ENCODE measurements at places on chromosomes 12 and 14.

- DNase-seq: no peak
Measured at GRCh38 chr12:107258780-107259179, 165.4 kb upstream of the CRY1 start.

GRCh38 chr12:118544569-118544968 is 168.2 kb downstream of the SUDS3 start:
- DNase-seq: no peak

GRCh38 chr12:77925536-77926108 is 94.9 kb downstream of the NAV3 start:
- no peak for DNase-seq

GRCh38 chr12:107513184-107513583 is 172.4 kb upstream of the PWP1 start:
- no peak for DNase-seq

- DNase-seq: no peak
Measured at GRCh38 chr12:84874825-84875139, 37.8 kb downstream of the SLC6A15 start.

DNA sequence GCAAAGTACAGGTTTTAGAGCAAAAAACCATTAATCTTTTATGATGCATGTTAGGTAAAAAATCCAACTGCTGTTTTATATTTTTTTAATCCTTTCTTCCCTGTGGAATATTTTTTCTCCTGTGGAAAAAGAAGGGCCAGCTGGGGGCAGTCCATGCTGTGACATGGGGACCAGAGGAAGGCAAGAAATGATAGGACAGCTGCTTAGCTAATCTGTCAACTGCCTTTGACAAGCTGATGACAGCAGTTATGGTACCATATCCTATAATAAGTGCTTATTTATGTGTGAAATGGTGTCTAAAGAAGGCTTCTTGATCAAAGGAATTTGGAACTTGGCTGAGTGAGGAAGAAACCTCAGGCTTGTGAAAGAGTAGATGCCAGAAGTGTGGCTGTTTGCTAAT is 452.4 kb upstream of the NOVA1 start:
- no peak for DNase-seq

GRCh38 chr12:65278576-65279368 is at the start of gene MSRB3:
MSRB3 (plus strand) TSS chr12:65278683; CDS start chr12:65308580, 29,897 bp downstream.
- DNase-seq: no peak

GRCh38 chr14:91910196-91910595 is 37.3 kb downstream of the FBLN5 start:
- DNase-seq: no peak

GRCh38 chr12:99521664-99522063 is 125.9 kb upstream of the GARIN6 start:
- no peak for DNase-seq

- DNase-seq: no peak
Measured at GRCh38 chr12:84561351-84561750, 351.2 kb downstream of the SLC6A15 start.

GRCh38 chr12:127145241-127145928 is 1121.6 kb upstream of the TMEM132C start:
- DNase-seq: no peak

GRCh38 chr12:87280356-87280755 is 748.8 kb downstream of the C12orf50 start:
- DNase-seq: no peak

- no peak for DNase-seq
Measured at GRCh38 chr14:50319293-50319692, 7.2 kb downstream of the DMAC2L start.

GRCh38 chr12:118330421-118331018 is 42.2 kb downstream of the TAOK3 start:
- no peak for DNase-seq

GRCh38 chr14:59565087-59565486 is 11.5 kb downstream of the CCDC175 start:
- no peak for DNase-seq

DNA sequence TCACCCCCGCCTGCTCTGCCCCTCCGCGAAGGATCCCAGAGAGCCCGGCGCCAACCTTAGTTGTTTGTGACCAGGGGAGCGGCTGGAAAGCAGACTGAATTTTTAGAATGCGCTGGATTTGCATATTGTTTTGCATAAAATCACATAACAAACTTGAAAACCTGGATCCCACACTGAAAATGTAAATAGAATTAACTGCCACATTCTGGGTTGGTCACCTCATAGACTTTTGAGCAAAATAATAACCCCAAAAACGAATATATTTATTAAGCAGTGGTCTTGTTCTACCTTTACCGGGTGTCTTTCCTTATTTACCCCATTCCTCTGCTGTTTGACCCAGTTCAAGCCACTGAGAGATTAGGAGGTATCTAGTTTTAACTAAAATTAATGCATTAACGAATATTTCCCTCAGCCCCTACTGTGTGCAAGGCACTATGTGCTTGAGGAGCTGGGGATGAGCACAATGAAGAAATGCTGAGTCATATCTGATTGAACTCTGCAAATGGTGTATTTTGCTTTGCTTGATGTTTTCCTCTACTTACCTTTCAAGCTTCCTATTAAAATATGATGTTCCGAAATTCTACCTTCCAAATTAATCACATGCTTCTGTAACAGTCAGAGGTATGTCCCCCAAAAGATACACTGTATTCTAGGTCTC is 438 bp upstream of the EGLN3 start:
- no peak for DNase-seq

DNA sequence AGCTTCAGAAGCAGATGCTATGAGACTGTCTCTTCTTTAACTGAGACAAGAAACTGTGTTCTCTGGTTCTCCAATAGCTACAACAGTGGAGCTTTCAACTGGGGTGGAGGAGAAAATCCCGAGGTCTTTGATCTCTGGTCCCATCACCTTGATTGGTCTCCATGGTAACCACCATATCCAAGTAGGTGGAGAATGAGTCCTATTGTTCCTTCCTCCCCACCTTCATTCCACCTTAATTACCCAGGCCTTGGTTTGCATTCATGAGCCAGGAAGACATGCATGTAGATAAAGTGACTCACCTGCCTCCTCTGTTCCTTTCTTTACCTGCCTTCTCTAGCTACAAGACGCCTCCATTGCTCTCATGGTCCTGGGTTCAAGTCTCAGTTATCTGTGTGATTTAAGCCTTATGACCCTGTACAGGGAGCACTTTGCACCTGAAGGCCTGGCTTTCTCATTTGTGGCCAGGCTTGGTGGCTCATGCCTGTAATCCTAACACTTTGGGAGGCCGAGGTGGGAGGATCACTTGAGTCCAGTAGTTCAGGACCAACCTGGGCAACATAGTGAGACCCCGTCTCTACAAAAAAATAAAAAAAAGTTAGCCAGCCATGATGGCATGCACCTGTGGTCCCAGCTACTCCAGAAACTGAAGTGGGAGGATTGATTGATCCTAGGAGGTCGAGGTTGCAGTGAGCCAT is 157.7 kb upstream of the TBX3 start:
- DNase-seq: no peak

DNA sequence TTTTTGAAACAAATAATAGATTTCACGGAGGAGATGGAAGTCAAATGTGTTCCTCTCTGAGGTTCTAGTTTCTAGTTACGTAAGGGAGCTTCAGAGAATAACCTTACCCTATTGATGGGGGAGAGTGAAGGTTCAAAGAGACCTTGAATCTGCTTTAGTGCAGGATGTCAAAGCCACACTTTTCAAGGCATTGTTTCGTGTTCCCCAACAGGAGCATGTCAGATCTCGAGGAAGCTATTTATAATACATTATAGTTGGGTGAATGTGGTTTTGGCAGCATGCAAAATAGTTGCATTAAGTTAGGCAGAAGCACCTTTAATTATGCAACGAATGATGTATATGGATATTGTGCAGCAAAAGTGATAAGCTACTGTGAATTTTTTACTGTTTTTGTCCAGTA is 614.9 kb downstream of the SLC16A7 start:
- DNase-seq: no peak

- no peak for DNase-seq
Measured at GRCh38 chr14:101116065-101116464, 212.5 kb upstream of the RTL1 start.

GRCh38 chr12:117097159-117097558 is 2.1 kb downstream of the TESC start:
- DNase-seq: no peak

- DNase-seq: no peak
Measured at GRCh38 chr12:97628962-97629361, 166.4 kb downstream of the RMST start.

- DNase-seq: no peak
Measured at GRCh38 chr12:71503579-71504391, 64.2 kb downstream of the LGR5 start.

DNA sequence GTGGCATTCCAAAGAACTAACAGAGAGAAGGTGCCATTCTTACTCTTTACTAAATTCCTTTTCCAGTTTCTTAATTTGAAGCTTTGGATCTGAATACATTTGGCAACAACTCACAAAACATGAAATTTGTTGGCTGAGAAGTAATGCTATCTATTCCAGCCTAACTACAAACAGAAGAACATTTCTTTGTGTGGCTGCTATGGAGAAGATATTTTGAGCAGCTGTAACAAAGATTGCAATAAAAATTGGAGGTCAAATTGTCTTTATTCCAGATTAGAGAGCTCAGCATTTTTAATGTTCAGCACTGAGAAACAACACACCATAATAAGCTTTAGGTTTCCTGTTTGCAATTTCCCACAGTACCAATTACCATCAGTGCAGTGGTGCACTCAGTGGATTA is 835.8 kb upstream of the FLRT2 start:
- DNase-seq: no peak

DNA sequence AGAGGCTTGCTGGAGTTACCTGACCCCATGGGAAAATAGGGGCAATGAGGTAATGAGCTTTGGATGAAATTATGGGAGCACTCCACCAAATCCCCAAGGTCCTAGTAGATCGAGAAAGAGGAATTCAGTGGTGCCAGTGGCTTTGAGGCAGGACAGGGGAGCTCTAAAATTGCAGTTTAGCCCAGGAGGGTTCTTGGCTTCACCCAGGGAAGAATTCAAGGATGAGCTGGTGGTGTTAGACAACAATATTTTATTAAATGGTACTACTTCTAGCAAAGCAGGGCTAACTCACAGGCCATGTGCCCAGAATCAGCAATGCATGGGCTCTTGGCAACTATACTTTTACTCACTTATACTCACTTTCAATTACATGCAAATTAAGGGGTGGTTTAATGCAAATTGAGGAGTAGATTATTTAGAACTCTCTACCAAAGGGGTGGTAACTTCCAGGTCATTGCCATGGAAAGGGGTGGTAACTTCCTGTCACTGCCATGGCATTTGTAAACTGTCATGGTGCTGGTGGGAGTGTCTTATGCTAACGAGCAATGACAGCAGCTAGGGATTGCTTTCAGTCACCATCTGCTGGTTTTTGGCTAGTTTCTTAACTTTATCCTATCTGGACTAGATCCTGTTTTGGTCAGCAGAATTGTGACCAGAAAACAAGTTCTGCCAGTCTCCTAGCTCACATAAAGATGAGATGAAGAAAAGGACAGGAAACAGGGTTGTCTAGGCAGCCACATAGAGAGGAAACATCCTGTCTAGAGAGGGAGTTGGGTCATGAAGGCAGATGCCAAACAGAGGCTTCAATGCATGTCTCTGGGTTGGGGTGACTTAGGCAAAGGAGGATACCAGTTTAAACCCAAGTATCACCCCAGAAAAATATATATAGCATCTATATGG is 64.7 kb downstream of the ZNF641 start:
- DNase-seq: no peak

- DNase-seq: no peak
Measured at GRCh38 chr14:45199230-45199629, 53.8 kb downstream of the MIS18BP1 start.

GRCh38 chr12:97075934-97076630 is 169.0 kb downstream of the NEDD1 start:
- DNase-seq: no peak

DNA sequence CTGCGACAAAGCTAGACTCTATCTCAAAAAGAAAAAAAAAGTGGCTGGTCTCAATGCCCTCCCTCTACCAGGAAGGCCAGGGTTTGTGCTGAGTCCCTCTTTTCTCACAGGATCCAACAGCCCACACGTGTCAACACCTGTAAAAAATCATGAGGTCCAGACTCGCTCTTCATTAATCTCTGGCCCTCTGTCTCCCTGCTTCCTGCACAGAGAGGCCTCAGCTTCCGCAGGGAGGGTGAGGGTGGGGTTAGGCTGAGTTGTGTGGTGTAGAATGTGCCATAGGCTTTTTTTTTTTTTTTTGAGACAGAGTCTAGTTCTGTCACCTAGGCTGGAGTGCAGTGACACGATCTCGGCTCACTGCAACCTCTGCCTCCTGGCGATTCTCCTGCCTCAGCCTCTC is 6.1 kb downstream of the CFAP73 start:
- DNase-seq: no peak

GRCh38 chr12:122021193-122021821 is 377 bp upstream of the BCL7A start:
- DNase-seq: no peak

DNA sequence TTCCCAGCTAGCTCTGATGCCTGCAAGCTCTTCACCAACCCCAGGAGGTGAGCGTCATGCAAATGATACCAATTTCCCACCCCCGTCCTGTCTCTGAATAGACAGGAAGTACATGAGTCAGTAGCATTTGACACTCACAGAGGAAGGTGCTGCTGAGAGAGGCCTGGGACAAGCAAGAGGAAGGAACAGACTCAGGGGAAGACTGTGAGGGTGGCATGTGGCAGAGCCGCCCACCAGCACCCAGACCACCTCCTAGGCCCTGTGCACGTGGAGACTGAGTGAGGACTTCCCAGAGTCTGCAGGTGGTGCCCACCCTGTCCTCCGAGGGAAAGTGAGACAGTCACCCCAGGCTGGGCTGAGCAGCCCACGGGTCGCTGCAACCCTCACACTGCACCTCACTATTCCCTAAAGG is 199.5 kb upstream of the SFSWAP start:
- DNase-seq: no peak

GRCh38 chr12:113443030-113443539 is 20.9 kb downstream of the SDSL start:
- DNase-seq: no peak
